ENCODE measurements at places on chromosomes 7 and 10.

GRCh38 chr7:121005996-121006584, 17.6 kb downstream of the CPED1 start:
- no peak for DNase-seq

- DNase-seq = no peak
Observed at GRCh38 chr10:7610651-7611389, 55.9 kb downstream of the ITIH5 start.

- no peak for DNase-seq
Observed at GRCh38 chr10:116183733-116184511, 89.1 kb downstream of the GFRA1 start.

GRCh38 chr7:16431646-16432424, 10.5 kb upstream of the CRPPA start:
- DNase-seq = no peak

DNA sequence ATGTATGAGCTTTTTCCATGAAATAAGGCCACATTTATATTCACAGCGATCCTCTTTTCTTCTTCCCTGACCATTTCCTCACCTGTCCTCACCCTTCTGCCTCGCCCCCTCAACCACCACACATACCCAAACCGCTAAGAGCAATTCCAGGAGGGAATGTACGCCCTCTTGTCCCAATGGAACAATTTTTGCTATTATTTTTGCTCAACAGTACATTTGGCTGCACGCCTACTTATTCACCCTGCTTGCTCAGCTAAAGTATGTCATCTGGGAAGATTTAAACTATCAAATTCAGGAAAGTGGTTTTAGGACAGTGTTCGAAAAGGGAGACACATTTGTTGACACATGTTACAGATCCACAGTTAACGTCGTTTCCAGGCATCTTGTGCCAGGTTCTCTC, 252.7 kb downstream of the NEBL start:
- no peak for DNase-seq

DNA sequence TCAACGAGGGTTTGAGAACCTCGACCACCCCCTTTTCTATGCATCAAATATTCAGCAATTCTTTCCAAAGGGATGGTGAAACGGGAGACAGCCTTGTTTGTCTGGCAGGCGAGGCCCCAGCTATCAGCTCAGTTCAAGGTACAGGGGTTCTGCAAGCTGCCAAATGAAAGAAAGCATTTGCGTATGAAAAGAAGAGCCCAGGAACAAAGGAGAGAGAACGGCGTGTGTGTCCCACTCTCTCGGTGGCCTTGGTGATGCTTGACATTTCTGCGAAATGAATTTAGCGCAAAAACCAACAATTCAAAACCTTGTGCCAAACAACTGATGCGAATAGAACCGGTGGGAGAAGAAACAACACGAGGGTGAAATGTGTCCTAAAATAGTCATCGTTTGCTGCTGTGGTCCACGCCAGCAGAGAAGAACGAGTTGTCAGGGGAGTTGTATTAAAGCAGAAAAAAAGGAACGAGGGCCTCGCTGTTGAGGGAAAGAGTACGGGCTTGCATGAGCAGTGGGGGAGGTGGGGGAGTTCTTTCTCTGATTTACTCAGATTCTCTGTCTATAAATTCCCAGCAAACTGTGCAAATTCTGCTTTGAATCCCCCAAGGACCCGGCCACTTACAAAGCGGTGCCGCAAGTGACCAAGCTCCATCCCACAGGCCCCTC, 97.7 kb downstream of the TMEM130 start:
- no peak for DNase-seq

- DNase-seq = no peak
Observed at GRCh38 chr10:124516181-124516580, 54.6 kb downstream of the LHPP start.

- no peak for DNase-seq
Observed at GRCh38 chr7:2182461-2182860, 50.3 kb downstream of the MAD1L1 start.

GRCh38 chr10:122514045-122514840, 46.3 kb upstream of the DMBT1 start:
- DNase-seq = no peak

- no peak for DNase-seq
Observed at GRCh38 chr7:75879771-75880184, 944 bp downstream of the RHBDD2 start.

- DNase-seq = no peak
Observed at GRCh38 chr10:61301575-61301974, 151.6 kb downstream of the TMEM26 start.

DNA sequence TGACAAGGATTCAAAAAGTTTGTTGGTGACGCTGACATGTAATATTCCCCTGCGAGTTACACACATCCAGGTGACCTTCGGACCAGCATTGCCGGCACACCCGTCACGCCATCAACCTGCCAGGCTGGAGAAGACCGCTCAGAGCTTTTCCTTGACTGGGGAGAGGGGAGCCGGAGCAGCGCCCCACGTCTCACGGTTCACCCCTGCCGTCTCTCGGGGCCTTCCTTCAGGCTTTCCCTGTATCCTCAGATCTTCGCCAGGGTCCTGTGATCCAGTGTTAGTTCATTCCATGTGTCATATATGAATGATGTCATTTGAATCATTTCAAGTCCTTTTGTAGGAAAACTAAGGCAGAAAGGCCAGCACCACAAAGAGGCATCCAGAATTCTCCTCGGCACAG, 127.8 kb downstream of the MGMT start:
- no peak for DNase-seq
